ENCODE measurements at places on chromosomes 3 and 15. TPM values are rescaled to one million over a fixed set of nuclear protein-coding genes. Genes with fewer than 3 reads are reported as not detected.

DNA sequence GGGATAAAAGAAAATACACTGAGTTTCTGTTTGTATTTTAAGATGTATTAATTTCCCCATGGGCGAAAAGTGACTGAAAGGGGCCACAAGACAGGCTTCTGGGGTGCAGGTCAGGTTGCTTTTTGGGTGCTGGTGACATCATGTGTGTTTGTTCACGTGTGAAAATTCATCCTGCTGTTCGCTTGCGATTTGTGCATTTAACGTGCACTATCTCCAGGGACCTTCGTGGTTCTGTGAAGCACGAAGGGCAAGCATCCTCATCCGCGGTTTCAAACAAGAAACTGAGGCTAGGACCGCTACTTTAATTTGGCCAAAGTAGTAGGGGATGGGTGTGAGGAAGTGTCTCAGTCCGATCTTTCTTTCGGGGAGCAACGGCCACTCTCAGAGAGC is 1.6 kb upstream of the SMAD6 start:
- DNase-seq, result no peak

Gene SQOR
- 22.1 TPM for polyA plus RNA-seq

Gene CHDH
- polyA plus RNA-seq, result 8.7 TPM

- no peak for DNase-seq
Measured at GRCh38 chr15:71131601-71132362, 16.5 kb downstream of the THSD4 start.

Measured in renal cortex interstitium (tissue), 15 donors.